ENCODE measurements at places on chromosomes 3 and 15.
A peak's percentile ranks its signal among the peaks of the same experiment; 100 is the strongest.

DNA sequence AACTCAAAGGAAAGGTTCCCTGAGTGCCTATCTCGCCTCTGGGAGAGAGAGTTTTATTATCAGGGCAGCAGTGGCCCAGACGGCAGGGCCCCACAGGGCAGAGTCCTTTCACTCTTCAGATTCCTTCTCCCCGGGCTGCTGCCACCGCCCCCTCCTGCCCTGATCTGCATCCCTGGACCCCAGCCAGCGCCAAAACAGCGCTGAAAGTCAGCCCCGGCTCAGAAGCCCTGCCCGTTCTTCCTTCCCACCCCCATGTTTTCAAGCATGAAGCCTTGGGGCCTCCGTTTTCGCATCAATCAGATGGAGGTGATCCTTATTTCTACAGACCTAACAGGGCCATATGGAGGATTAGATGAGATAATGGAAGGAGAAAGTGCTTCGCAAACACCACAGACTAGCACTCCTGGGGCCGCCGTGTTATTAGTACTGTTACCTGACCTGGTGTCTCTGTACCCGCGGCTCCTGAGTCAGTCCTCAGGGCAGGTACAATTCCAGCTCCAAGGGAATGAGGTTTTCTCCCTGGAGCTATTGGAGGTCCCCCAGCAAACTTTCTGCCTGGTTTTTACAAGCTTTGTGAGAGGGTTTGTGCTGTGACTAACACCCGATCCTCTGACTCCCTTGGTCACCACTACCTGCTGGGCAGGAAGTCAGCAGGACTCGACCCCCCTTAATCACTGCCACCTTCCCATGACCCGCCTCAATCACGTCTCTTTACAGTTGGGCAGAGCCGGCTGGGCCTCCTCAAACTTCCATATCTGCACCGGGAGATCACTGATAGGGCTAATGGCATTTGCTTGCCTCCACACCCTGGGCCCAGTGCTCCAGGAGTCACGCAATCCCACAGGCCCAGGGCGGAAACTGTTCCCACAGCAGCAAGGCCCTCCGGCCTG, 39.5 kb upstream of the TSEN2 start:
- DNase-seq, result no peak

GRCh38 chr15:89058376-89058775, 29.9 kb upstream of the ABHD2 start:
- DNase-seq, result no peak

- DNase-seq, result no peak
These were observed 891.5 kb downstream of the ROBO2 start for GRCh38 chr3:77931255-77932009.

DNA sequence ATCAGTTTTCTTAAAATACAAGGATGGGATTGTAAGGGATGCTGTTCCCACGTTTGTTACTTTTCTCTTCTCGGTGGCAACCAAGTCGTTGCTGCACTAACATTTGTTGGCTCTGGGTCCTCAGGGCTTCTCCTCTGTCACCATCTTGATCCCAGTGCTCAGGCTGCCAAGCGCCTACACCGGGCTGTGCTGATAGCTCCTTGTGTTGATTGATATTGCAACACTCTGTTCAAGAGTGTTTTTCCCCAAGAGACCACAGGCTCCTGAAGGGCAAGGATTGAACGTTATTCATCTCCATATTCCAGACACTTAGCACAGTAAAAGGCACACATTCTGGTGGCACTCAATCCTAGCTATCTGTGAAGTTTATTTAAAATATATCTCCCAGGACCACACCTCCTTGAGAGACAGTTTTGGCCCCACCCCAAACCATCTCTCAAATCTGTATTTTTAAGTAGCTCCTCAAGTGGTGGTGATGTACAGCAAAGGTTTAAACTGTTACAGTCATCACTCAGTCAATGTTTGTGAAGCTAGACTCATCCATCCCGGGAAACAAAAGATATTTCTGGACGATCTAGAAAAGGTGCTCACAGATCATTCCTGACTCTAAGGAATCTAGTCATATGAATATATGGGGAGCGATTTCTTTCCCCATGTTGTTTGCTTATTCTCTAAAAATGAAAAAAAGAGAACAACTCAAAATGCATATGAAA, 38.5 kb upstream of the FOXP1 start:
- no peak for DNase-seq

- DNase-seq, result no peak
These were observed 141.5 kb upstream of the BFSP2 start for GRCh38 chr3:133258358-133258757.

DNA sequence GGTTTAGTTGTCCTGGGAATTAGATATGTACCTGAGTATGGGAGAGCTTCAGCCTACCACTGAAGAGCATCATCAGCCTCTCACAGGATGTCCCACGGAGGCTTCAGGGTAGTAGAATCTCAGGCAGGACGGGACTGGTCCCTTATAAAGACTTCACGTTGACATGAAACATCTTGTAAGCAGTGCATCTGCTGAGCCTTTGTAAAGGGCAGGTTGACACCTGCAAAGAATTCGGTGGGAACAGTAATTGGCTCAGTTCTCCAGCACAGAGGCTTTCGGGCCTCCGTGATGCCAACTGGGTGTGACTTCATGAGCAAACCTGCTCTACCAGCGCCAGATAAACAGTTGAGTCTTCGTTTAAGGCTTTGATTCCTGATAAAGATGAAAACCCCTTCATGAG, 26.9 kb upstream of the AVEN start:
- no peak for DNase-seq

GRCh38 chr3:38226273-38226672, 39.3 kb upstream of the SLC22A13 start:
- no peak for DNase-seq

- DNase-seq, result no peak
These were observed 241.7 kb downstream of the ATP8B4 start for GRCh38 chr15:49877117-49877872.

DNA sequence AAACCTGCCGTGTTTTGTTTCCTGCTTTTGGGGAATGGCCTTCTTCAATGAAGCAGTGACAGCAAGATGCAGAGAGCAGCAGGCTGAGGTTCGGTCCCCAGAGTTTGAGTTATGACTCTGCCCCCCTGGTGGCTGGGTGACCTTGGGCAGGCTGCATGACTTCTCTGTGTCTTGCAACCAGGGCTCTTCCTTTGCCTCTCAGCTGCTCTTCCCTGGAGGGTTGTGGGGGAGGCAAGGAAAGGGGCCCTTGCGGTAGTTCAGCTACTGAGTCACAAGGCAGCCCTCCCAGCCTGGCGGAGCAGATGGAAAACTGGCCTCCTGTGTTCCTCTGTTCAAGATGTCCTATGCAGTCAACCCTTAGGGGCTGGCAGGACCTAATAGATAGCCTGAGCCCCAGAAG, 17.1 kb downstream of the CTXND1 start:
- DNase-seq, result no peak

DNA sequence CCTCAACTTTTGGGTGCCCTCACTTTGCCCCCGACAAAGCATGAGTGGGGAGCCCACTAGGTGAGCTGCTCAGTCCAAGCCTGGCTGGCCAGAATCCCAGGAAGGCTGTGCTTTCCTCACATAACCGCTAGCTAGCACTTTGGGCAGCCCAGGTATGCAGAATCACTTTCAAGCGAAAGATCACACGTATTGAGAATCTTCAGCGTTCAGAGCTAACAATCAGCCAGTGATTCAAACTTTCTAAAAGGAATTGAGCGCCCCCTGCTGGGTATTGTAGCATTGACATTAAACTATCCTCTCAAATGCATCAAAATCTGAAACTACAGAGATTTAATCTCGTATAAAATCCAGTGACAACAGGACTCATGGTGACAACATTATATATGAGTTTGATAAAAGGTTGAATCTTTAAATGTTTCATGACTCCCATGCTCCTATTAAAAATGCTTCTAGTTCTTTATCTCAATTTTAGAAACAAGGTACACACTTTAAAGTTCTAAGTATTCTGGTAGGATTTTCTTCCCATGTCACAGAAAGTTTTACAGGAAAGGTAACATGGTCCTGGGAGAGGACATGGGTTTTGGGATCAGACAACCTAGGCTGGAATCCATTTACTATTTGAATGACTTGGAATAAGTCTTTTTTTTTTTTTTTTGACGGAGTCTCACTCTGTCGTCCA, 11.8 kb downstream of the ANAPC13 start:
- peak; percentile 90 for DNase-seq

Data from neuronal stem cell (in vitro differentiated cells).